ENCODE measurements at places on chromosomes 2 and 18.

DNA sequence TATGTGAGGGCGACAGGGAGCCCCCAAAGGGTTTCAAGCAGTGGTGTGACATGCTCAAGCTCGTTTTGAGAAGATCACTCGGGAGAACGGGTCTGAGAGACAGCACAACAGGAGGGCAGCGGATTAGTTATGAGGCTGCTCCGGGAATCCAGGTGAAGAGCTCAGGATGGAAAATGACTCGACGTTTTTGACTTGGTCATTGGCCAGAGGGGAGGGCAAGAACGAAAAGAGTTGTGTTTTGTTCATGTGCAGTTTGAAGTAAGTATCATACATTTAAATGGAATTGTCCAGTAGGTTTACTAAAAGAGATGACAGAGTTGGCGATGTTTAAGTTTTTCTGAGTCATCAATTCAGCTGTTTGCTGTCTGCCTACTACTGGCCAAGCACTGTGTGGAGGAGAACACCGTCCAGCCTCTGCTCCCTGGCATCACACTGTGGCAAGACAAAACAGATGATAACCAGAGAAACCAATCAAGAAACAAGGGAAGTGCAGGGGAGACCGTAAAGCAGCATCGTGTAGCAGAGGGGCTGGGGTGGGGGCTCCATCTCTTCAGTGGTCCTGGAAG is 25.3 kb upstream of the ANXA4 start:
- no peak for DNase-seq

DNA sequence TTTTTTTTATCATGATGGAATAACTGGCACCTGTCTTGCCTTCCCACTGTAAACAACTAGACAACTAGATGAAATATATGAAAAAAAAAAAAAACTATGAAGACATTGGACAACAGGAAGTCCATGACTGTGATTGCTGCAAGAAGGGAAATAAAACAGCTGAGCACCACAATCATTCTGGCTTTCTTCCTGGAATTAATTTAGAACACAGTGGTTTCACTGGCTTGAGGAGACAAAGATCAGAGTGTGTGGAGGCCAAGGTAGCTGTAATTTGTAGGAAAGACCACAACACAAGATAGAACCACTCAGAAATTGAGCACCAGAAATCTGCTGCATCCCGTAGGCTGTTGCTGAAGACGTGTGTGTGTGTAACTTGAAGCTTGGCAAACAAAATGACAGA is 121.1 kb upstream of the PID1 start:
- no peak for DNase-seq

DNA sequence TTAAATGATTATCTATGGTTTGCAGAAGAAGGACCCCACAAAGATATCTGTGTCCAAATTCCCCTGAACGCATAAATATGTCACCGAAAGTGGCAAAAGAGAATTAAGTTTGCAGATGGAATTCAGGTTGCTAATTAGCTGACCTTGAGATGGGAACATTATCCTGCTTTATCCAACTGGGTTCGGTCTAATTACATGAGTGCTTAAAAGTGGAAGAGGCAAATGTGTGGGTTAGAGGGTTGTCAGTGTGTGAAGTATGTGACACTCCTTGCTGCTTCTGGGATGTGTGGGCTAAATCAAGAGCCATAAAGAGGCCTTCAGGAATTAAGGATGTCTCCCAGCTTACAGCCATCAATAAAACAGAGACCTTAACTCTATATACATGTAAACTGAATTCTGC is 53.5 kb downstream of the CDH19 start:
- DNase-seq, result no peak

- no peak for DNase-seq
These were observed 123.5 kb upstream of the EML6 start for GRCh38 chr2:54599914-54600313.

DNA sequence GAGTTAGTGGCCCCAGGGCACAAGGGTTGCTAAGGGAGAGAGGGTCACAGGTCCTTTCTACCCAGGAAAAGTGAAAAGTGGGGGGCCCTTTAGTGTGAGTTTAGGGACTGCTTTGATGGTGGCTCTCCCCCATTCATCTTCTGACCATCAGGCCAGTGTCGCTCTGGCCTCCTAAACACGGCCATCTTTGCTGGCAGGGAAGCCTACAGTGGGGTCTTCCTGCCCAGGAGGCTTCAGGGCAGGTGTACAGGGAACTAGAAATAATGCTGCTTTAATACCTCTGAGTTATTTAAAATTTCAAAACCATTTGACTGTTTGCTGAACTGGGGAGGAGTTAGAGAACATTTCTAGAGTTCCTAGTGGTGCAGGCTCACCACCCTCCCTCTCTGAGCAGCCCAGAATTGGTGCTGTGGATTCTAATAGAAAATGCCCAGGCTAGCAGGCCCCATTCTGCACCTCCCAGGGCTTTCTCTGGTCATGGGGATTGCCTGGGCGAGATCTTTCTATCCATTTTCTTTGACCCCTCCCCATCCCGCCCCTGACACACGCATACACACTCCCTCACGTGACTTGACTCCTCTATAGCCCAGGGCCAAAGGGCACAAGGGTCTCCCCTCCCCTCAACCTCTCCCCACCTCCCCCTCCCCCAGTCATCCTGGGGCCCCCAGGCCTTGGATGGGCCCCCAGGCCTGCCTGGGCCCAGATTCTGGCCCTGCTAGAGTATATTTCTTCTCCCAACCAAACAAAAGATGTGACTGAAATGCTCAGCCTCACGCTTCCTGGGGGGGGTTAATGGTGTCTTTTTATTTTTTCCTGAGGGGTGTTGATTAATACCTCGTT is 3.1 kb downstream of the PKDCC start:
- no peak for DNase-seq
